ENCODE measurements at places on chromosomes 13 and 19. TPM values are rescaled to one million over a fixed set of nuclear protein-coding genes. Genes with fewer than 3 reads are reported as not detected.

DNA sequence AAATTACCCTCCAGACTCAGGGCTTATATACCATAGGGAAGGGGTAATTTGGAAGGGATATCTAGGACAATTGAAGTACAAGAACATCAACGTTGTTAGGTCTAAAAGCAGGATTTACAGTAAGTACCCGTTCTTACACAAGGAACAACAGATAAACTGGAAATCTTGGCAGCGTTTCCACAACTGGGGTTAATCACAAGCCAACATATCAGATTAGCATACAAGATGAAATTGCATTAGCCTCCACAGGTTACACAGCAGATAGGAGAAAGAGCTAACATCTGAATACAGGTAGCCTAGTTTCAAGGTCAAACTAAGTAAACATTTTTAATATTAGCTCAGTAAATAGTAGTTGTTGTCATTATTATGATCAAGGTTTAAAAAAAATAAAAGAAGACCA, 1214.0 kb upstream of the PCDH20 start:
- H3K27ac ChIP-seq = no peak overlapping the region
- no peaks in the 10 kb centered on the region for H3K36me3 ChIP-seq
- H3K4me1 ChIP-seq = no peaks in the 10 kb centered on the region
- DNase-seq = no peak

GRCh38 chr13:35160896-35161295, 218.8 kb downstream of the NBEA start:
- no peaks in the 10 kb centered on the region for H3K36me3 ChIP-seq
- no peaks in the 10 kb centered on the region for H3K27me3 ChIP-seq
- no peak overlapping the region for H3K4me3 ChIP-seq

GRCh38 chr13:95241321-95241720, 59.9 kb downstream of the ABCC4 start:
- no peak overlapping the region for H3K27ac ChIP-seq
- no peaks in the 10 kb centered on the region for H3K27me3 ChIP-seq
- no peak overlapping the region for H3K4me3 ChIP-seq

GRCh38 chr19:33436360-33437345, 63.1 kb downstream of the CEBPG start:
- H3K27ac ChIP-seq = no peak overlapping the region
- H3K27me3 ChIP-seq = no peaks in the 10 kb centered on the region
- no peak overlapping the region for H3K4me3 ChIP-seq
- DNase-seq = no peak
- peaks cover 27% of the 10 kb centered on the region for H3K4me1 ChIP-seq
- H3K36me3 ChIP-seq = no peaks in the 10 kb centered on the region

- H3K4me3 ChIP-seq = no peak overlapping the region
- no peak for DNase-seq
- H3K27ac ChIP-seq = no peak overlapping the region
- H3K36me3 ChIP-seq = peaks cover 56% of the 10 kb centered on the region
Observed at GRCh38 chr19:17981611-17982010, 14.7 kb downstream of the KCNN1 start.

DNA sequence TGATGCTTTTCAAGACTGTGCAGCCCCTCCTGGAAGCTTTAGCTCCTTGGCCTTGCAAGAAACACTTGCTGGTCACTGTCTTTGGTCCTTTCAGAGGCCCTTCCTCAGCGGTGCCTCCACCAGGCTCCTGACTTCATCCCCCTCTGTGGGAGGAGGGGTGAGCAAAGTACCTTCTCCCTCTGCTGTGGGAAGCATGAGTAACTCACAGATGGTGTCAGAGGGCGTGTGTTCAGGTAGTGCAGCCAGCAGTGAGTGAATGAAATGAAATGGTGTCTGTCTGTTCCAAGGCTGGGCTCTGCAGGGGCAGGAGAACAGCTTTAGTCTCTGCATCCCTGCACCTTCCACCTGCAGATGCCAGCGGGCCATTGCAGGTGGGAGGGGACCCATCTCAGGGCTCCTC, 102.9 kb downstream of the SHISA2 start:
- H3K36me3 ChIP-seq = no peaks in the 10 kb centered on the region
- H3K4me3 ChIP-seq = no peak overlapping the region
- H3K27me3 ChIP-seq = no peaks in the 10 kb centered on the region
- H3K4me1 ChIP-seq = peaks cover 19% of the 10 kb centered on the region
- no peak overlapping the region for H3K27ac ChIP-seq

GRCh38 chr19:10422846-10423245, 2.5 kb downstream of the PDE4A start:
- no peak overlapping the region for H3K27ac ChIP-seq
- peaks cover 37% of the 10 kb centered on the region for H3K4me1 ChIP-seq
- no peak overlapping the region for H3K4me3 ChIP-seq
- no peaks in the 10 kb centered on the region for H3K36me3 ChIP-seq

DNA sequence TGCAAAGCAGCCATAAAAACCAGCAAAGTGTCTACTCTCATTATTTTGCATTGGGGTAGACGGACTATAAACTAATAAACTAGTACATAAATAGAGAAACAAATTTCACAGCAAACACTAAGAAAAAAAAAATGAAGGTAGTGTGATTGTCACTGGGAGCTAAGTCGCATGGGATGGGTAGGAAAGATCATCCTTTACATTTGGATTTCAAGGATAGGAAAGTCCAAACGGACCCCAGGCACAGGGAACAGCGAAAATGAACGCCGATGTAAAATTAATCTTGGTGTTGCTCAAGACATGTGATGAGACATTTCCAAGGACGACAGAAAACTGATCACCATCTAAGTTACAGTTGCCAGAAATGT, 690 bp upstream of the SGTA start:
- H3K36me3 ChIP-seq = peaks cover 4% of the 10 kb centered on the region
- peak overlapping the region; percentile 91 for H3K27ac ChIP-seq
- H3K4me1 ChIP-seq = peaks cover 18% of the 10 kb centered on the region
- peak overlapping the region; percentile 91 for H3K4me3 ChIP-seq
- DNase-seq = no peak

DNA sequence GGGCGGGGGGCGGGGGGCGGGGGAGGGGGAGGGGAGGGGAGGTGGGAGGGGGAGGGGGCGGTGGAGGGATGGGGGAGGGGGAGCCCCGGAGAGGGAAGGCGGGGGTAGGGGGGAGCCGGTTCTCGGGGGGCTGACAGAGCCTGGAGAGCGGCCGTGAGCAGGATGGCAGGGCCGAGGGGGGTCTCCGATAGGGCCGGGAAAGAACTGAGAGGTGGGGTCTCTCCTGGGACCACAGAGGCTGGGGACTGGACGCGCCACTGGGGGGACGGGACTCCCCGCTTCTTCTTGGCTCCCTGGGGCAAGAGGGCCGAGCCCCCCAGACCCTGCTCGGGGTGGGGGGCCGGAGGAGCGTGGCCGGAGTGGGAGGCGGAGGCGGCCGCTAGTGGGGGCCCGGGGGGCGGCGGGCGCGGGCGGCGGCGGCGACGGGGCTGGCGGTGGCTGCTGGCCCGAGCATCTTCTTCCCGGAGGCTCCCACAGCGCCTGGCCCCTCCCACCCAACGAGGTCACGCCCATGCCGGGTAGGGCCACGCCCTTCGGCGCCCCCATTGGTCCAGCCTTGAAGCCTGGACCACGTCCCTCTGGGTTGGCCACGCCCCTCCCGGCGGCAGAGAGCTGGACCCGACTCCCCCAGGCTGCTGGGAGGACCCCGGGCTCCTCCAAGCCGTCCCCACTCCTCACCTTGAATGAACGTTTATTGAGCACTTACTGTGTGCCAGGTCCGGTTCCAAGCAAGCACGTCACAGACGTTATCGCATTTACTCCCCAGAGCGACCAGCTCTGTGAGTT, at the start of gene NOVA2:
NOVA2 (minus strand) TSS at position 313 of the 786 bp plus-strand sequence. CDS start 514 bp downstream, outside the sequence.
- H3K36me3 ChIP-seq = no peaks in the 10 kb centered on the region
- peak within 1 kb of the TSS; percentile 36 for H3K4me3 ChIP-seq
- H3K4me1 ChIP-seq = no peaks in the 10 kb centered on the region
- peak; percentile 84 for DNase-seq
- peaks cover 47% of the 10 kb centered on the region for H3K27me3 ChIP-seq

GRCh38 chr19:55697069-55697440, 22.0 kb downstream of the EPN1 start:
- H3K4me3 ChIP-seq = no peak overlapping the region
- no peaks in the 10 kb centered on the region for H3K4me1 ChIP-seq
- no peaks in the 10 kb centered on the region for H3K27me3 ChIP-seq
- DNase-seq = no peak

- DNase-seq = no peak
- H3K4me3 ChIP-seq = no peak overlapping the region
- H3K4me1 ChIP-seq = peaks cover 7% of the 10 kb centered on the region
- H3K36me3 ChIP-seq = peaks cover 12% of the 10 kb centered on the region
- H3K27ac ChIP-seq = no peak overlapping the region
Observed at GRCh38 chr19:55346725-55347441, 7.2 kb downstream of the KMT5C start.

DNA sequence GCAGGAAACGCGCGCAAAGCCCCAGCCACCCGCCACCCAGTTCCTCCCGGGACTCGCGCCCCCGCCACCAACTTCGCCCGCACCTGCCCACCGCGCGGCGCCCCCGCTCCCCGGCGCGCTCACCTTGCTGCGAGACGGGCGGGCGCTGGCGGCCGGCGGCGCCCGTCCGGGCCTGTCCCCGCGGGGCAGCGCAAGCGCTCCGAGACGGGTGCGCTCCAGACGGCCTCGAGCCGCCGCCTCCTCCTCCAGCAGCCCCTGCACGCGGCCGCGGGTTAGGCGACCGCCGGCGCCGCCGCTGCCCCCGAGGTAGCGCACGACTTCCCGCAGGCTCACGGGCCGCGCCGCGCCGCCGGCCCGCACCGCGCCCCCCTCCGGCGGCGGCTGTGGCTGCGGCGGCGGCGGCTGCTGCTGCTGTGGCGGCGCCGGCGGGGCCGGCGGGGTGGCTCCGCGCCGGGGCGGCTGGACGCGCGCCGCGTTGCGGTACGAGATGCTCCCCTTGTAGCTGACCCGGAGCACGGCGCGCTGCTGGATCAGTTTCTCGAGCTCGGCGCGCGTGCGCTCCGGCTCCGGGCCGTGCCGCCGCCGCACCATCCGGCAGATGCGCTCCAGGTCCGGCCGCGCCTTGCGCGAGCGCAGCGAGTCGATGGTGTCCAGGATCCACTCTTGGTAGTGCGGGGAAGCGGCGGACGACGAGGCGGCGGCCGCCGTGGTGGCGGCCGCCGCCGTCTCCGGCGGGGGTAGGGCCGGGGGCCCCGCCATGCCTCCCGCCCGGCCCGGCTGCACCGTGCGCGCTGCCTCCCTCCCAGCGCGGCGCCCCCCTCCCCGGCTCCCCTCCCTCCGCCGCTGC, 666 bp downstream of the SAMD1 start:
- H3K36me3 ChIP-seq = peaks cover 12% of the 10 kb centered on the region
- peak; percentile 74 for DNase-seq
- H3K4me3 ChIP-seq = peak overlapping the region; percentile 64
- peak overlapping the region; percentile 61 for H3K27ac ChIP-seq
- no peaks in the 10 kb centered on the region for H3K4me1 ChIP-seq

GRCh38 chr13:75870397-75870903, 234.3 kb downstream of the LMO7 start:
- peak; percentile 39 for DNase-seq
- H3K36me3 ChIP-seq = no peaks in the 10 kb centered on the region
- H3K4me1 ChIP-seq = no peaks in the 10 kb centered on the region

GRCh38 chr19:5132206-5132560, 163.3 kb downstream of the KDM4B start:
- no peak overlapping the region for H3K4me3 ChIP-seq
- H3K4me1 ChIP-seq = peaks cover 30% of the 10 kb centered on the region
- H3K36me3 ChIP-seq = peaks cover 10% of the 10 kb centered on the region

GRCh38 chr13:68948586-68948985, 1159.0 kb upstream of the ATXN8OS start:
- no peaks in the 10 kb centered on the region for H3K4me1 ChIP-seq
- H3K27me3 ChIP-seq = no peaks in the 10 kb centered on the region
- no peak overlapping the region for H3K4me3 ChIP-seq
- H3K36me3 ChIP-seq = no peaks in the 10 kb centered on the region
- H3K27ac ChIP-seq = no peak overlapping the region
- DNase-seq = no peak

- no peak overlapping the region for H3K4me3 ChIP-seq
- no peaks in the 10 kb centered on the region for H3K36me3 ChIP-seq
- peaks cover 6% of the 10 kb centered on the region for H3K27me3 ChIP-seq
- no peak for DNase-seq
Observed at GRCh38 chr13:96935901-96936300, 58.4 kb downstream of the OXGR1 start.

GRCh38 chr19:54114340-54115108, 933 bp downstream of the TFPT start:
- peaks cover 27% of the 10 kb centered on the region for H3K36me3 ChIP-seq
- peak; percentile 61 for DNase-seq
- peaks cover 7% of the 10 kb centered on the region for H3K4me1 ChIP-seq
- H3K27ac ChIP-seq = peak overlapping the region; percentile 93

GRCh38 chr19:53905787-53906186, 3.3 kb upstream of the CACNG7 start:
- H3K36me3 ChIP-seq = no peaks in the 10 kb centered on the region
- H3K4me1 ChIP-seq = peaks cover 8% of the 10 kb centered on the region

- no peaks in the 10 kb centered on the region for H3K27me3 ChIP-seq
- H3K4me1 ChIP-seq = peaks cover 10% of the 10 kb centered on the region
- H3K27ac ChIP-seq = no peak overlapping the region
- no peak overlapping the region for H3K4me3 ChIP-seq
- no peaks in the 10 kb centered on the region for H3K36me3 ChIP-seq
- DNase-seq = no peak
Observed at GRCh38 chr13:93859716-93860115, 619.8 kb downstream of the DCT start.

DNA sequence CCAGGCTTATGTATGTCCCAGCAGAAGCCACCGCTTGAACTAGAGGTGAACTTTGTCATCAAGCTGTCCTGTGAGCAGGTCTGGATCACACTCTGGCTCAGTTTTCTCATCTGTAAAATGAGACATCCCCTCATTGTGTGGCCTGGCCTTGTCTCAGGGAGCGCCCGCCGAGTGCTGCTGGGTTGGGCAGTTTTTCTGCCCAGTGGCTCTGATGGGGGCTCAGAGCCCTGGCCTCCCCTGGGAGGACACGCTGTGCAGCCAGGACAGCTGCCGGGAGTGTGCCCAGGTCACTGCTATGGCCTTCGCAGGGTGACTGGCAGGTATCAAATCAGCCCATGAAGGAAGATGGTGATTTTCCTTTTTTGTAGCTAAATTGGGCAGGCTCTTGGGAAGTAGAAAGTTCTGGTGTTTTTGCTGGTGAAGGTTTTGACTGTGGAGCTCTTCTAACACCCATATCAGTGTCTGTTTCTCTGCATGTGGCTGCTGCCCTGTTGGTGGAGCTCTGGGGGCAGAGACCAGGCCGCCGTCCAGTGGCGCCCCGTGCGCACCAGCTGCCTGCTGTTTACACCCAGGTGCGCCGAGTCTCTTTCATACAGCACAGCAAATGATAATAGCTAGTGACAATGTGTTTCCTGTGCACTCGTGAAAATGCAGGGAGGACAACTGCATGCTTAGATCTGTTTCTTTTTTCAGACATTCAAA, 40.8 kb downstream of the SLC7A9 start:
- H3K36me3 ChIP-seq = no peaks in the 10 kb centered on the region
- H3K4me3 ChIP-seq = no peak overlapping the region
- H3K4me1 ChIP-seq = no peaks in the 10 kb centered on the region
- no peak for DNase-seq
- H3K27ac ChIP-seq = no peak overlapping the region
- H3K27me3 ChIP-seq = no peaks in the 10 kb centered on the region

GRCh38 chr13:109869312-109870237, 83.2 kb upstream of the IRS2 start:
- H3K4me3 ChIP-seq = no peak overlapping the region
- no peak for DNase-seq
- H3K36me3 ChIP-seq = no peaks in the 10 kb centered on the region
- H3K4me1 ChIP-seq = no peaks in the 10 kb centered on the region

The ERICH4 gene
- not detected for total RNA-seq

The ADAMTSL5 gene
- 0.86 TPM for total RNA-seq

The PLIN3 gene
- total RNA-seq = 30.6 TPM

The SYT5 gene
- total RNA-seq = not detected

The PRODH2 gene
- not detected for total RNA-seq

The PBX4 gene
- 3.1 TPM for total RNA-seq

The KPTN gene
- total RNA-seq = 18.7 TPM

The SYNGR4 gene
- total RNA-seq = not detected

The MATK gene
- 3.5 TPM for total RNA-seq

The OR7A5 gene
- not detected for total RNA-seq

The PSG1 gene
- not detected for total RNA-seq

The CYP4F11 gene
- total RNA-seq = 0.13 TPM

Measured in A673 (cell line).